Left lung (tissue), 14 donors: ENCODE measurements at places on chromosomes 3 and 15.
A peak's percentile ranks its signal among the peaks of the same experiment; 100 is the strongest.

- no peak for DNase-seq
Observed at GRCh38 chr15:27487846-27488245, 516.9 kb downstream of the GABRG3 start.

GRCh38 chr15:70920981-70921696 lies 28.5 kb downstream of the LRRC49 start:
- DNase-seq: no peak

DNA sequence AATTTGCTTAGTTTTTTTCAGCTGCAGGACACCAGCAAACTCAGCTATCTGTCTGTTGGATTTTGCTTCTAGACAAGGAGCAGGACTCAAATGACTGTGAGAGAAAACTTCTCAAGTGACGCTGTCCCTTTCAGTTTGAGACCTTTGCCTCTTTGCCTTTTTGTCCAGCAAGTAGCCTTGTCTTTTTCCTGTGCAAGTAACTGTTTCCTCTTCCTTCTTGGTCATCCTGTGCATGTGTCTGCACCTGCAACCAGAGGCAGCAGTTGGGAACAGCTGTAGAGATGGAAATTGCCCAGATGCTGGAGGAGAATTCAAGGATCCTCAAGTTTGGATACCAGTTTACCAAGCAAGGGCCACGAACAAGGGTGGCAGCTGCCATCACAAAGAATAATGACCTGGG lies 23.3 kb upstream of the TMOD3 start:
- DNase-seq: no peak

- DNase-seq: no peak
Observed at GRCh38 chr3:162538491-162538890, 1041.9 kb downstream of the OTOL1 start.

GRCh38 chr3:103729547-103729946 lies 1294.7 kb downstream of the ZPLD1 start:
- no peak for DNase-seq

- DNase-seq: no peak
Observed at GRCh38 chr3:78645628-78646310, 1122.0 kb downstream of the ROBO1 start.

- no peak for DNase-seq
Observed at GRCh38 chr15:26083896-26084295, 220.8 kb upstream of the ATP10A start.

- DNase-seq: peak; percentile 96
Observed at GRCh38 chr3:13895155-13896105, 15.6 kb upstream of the WNT7A start.

GRCh38 chr15:84748274-84749110 lies at the start of gene ZNF592:
ZNF592 (plus strand) TSS chr15:84748592; CDS start chr15:84782676, 34,084 bp downstream.
- DNase-seq: peak; percentile 96

GRCh38 chr3:111910806-111911205 lies 51.7 kb downstream of the PHLDB2 start:
- DNase-seq: no peak

GRCh38 chr15:71411538-71412482 lies 296.5 kb downstream of the THSD4 start:
- peak; percentile 73 for DNase-seq

- DNase-seq: no peak
Observed at GRCh38 chr3:186991470-186991869, 61.1 kb downstream of the ST6GAL1 start.

DNA sequence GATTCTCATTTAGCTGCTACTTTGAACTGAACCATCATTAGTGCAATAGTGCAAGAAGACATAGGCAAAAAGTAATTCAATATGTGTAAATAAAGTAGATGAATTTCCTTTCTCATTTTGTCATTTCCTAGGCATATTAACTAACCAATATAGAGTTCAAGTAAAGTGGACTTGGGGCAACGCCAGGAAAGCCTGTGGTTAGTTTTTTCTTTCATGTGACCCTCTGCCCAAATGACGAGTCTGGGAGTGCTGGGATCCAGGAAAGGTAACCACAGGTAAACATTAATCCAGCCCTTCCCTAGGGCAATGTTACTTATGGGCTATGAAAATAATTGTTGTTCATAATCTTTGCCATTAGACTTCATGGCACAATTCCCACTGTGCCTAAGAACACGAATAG lies 181.0 kb downstream of the VPS13C start:
- no peak for DNase-seq

- DNase-seq: no peak
Observed at GRCh38 chr15:80906159-80906766, 83.4 kb downstream of the MESD start.

GRCh38 chr3:31680072-31680870 lies 147.5 kb downstream of the STT3B start:
- no peak for DNase-seq

GRCh38 chr15:75822685-75823278 lies 20.5 kb upstream of the UBE2Q2 start:
- no peak for DNase-seq

- no peak for DNase-seq
Observed at GRCh38 chr3:13200465-13200864, 127.2 kb upstream of the IQSEC1 start.

DNA sequence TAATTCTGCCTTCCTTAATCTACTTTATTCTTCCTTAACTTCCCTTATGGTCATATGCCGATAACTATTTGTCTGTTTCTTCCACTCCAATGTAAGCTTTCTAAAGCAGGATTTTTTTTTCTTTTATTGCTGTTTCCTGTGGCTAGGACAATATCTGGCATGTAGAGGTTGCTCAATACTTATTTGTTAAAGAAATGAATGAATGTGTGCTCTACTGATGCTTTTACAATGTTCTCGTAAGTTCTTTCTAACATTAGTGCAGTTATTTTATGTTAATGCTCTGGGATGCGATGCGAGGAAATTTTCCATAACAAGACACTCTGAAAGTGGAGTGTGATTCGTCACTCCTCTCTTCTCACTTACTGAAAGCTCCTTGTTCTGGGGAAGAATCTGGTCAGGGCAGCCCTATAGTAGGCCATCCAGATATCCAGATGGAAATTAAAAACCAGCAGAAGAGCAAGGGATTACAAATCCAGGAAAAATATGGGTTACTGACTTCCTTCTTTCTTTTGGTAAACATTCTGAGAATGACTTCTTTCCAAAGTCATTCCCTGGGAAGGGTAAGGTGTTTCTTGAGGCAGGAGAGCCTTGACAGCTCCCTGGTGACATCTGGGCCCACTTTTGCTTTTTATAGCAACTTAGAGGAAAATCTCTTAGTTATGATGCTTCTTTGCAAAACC lies 420.4 kb downstream of the PDCD6IP start:
- no peak for DNase-seq

DNA sequence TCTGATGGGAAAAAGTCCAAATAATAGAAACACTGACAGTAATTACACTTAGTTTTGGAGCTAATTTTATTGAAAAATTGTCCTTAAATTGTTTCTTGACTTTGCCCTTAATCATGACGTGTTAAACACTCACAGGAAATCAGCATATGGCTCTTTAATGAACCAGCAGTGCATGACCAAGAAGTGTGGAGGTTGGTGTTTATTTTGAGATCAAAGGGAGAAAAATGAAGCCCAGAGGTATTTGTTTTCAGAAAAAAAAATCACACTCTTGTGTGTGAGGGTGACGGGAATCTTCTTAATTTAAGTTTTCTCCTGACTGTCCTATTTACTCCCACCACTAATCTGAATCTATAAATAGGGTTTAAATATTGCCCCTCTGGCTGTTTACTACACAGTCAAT lies 28.8 kb upstream of the SYNM start:
- no peak for DNase-seq

DNA sequence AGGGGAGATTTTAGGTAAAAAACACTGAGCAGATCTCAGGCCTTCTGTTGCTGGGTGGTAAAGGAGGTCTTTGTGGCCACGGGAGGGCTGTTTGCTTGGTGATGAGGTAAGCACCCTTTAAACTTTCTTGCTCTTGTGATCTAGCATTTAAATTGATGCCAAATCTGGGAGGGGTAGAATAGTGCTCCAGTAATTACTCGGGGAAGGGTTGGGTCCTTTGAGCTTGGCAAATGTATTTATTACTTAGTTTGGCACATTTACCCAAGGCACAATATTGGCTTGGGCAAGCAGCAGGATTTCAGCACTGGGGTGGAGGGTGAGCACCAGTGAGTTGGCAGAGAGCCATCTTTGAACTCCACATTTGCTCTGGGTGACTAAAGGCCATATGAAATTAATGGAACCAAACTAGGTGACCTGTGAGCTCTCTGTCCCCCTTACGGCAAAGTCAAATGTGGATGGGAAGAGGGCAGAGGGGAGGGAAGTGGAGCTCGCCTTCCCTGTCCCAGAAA lies 185.9 kb upstream of the ONECUT1 start:
- DNase-seq: no peak

GRCh38 chr15:89672221-89673164 lies 6.7 kb downstream of the PLIN1 start:
- DNase-seq: no peak

GRCh38 chr15:23645371-23646164 lies 2.1 kb downstream of the MAGEL2 start:
- no peak for DNase-seq

GRCh38 chr15:99925661-99926461 lies 192.6 kb upstream of the LYSMD4 start:
- DNase-seq: peak; percentile 37

DNA sequence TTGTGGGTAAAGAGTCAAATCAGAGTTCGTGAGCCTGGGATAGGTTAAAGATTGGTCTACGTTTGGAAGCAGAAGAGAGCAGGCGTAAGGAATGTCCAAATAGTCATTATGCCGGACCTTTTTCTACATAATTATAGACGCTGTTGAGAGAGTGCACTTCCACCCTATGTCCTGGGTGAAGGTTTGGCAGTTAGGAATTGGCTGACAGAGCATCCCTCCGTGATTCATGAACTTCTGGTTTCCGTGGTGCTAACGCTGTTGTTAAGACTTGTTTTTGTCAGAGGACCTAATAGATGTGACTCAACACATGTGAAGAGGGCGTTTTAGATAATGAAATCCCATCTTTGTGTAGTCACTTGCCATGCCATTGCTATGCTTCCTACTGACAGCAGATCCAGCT lies 1.1 kb downstream of the EAF1 start:
- no peak for DNase-seq

DNA sequence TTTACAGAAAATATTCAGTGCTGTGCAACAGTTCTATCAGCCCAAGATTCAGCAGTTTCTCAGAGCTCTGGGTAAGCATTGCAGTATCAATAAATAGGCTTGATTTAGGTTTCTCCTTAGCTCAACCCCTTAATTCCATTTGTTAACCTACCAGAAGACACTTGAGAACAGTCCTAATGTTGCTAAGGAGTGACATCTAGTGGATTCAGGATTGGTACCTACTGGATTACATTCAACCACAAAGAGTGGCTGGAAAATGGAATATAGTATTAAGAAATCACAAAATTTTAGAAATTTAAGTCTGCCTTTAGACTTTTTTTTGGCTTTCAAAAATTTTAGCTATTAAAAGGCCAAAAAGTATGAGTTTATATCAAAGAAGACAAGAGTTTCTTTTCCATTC lies 34.7 kb downstream of the POLG start:
- DNase-seq: peak; percentile 14

DNA sequence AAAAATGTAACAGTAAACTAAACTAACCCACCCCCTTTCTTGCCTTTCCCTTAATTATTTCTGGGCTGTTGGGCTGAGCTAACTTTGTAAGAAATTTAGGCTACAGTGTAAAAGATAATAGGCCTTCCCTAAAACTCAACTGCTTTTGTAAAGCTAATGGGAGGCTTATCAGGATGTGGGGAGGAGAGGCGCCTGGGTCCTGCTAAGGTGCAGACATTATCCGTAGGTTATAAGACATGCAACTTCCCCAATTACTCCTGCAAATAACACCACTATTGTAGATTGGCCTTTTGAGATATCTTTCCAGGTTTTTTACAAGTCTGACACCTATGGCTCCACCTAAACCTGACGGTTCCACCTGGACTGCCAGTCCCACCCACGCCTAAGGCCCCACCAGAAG lies 88.3 kb downstream of the NPAP1 start:
- no peak for DNase-seq

- DNase-seq: no peak
Observed at GRCh38 chr3:87489892-87490291, 213.5 kb upstream of the POU1F1 start.

- peak; percentile 63 for DNase-seq
Observed at GRCh38 chr3:168990134-168990533, 673.4 kb downstream of the MECOM start.

DNA sequence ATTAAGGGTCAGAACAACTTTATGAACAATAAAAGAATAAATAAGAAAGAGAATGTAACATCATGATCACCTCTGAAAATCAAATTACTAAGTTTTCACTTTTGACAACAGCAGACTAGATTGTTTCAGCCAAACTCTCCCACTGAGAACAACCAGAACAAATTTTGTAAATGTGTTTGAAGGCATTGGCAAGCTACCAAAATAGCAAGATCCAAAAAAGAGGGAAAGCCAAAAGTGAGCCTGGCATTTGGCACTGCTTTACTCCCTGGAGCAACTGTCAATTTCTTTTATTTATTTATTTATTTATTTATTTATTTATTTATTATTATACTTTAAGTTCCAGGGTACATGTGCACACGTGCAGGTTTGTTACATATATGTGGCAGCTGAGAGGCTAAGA lies 67.2 kb downstream of the CFAP44 start:
- no peak for DNase-seq

- DNase-seq: no peak
Observed at GRCh38 chr3:16528581-16528993, 15.1 kb upstream of the RFTN1 start.

- no peak for DNase-seq
Observed at GRCh38 chr15:26525096-26525495, 247.8 kb downstream of the GABRB3 start.

DNA sequence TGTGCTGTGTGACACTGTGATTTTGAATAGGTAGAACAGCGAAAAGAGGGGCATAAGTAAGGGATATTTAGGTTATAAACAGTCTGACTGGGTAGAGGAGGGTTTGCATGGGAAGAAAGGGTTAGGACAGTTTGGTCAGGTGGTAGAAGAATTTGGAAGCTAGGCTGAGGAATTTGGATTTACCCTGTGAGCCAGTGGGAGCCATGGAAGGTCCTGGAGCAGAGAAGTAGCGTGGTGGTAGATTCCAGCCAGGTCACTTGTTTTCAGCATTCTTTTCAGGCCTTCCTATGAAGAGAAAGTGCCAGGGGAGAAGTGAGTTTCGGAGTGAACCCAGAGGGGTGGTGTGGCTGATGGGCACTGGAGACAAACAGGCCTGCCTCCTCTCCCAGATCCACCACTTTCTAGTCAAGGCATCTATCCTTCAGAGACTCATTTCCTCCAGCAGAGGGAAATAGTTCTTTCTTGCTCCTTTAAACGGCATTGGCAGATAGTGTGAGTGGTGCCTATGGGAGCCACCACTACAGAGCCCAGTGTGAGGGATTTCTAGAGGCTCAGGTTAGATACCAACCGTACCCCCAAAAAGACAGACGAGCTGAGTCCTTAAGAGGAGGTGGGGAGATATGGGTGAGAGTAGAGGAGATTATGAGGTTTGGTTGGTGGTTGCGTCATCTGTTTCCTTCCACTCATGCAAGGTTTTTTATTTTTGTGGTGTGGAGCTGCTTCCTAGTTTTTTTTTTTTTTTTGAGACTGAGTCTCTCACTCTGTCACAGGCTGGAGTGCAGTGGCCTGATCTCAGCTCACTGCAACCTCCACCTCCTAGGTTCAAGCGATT lies 21.2 kb downstream of the PXK start:
- DNase-seq: peak; percentile 9

- DNase-seq: no peak
Observed at GRCh38 chr15:84992157-84992944, 10.7 kb downstream of the PDE8A start.

GRCh38 chr15:71136793-71137518 lies 21.7 kb downstream of the THSD4 start:
- DNase-seq: no peak
